ENCODE measurements at places on chromosomes 2 and 18. TPM values are rescaled to one million over a fixed set of nuclear protein-coding genes. Genes with fewer than 3 reads are reported as not detected.

DNA sequence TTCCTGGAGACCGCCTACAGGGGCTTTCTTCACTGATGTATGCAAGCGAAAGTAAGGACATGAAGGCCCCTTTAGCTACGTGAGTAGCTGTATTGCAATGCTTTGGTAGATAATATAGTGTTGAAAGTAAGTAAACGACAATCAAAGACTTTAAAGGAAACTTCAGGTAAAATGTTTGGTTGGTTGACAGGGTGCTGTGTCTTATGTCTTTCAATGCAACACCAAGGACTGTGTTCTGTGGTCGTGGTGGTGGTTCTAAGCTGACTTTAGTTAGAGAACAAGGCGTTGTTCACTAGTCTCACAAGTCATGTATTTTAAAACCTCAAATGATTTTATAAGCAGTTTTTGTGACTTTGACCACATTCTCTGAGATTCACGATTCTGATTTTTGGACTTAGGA lies 58.0 kb upstream of the CABYR start:
- DNase-seq: no peak

- no peak for DNase-seq
Observed at GRCh38 chr18:70448588-70448987, 159.7 kb downstream of the SOCS6 start.

DNA sequence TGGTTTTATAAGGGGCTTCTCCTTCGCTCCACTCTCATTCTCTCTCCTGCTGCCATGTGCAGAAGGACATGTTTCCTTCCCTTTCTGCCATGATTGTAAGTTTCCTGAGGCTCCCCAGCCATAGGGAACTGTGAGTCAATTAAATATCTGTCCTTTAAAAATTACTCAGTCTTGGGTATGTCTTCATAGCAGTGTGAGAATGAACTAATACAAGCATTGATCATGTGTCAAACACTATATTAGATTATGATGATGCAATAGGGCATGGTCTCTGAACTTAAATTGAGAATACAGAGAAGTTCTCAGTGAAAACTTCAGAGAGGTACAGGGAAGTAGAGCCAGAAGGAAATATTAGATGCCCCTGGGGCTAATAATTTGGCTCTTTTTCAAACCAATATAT lies 5.9 kb upstream of the MAP4K3 start:
- no peak for DNase-seq

DNA sequence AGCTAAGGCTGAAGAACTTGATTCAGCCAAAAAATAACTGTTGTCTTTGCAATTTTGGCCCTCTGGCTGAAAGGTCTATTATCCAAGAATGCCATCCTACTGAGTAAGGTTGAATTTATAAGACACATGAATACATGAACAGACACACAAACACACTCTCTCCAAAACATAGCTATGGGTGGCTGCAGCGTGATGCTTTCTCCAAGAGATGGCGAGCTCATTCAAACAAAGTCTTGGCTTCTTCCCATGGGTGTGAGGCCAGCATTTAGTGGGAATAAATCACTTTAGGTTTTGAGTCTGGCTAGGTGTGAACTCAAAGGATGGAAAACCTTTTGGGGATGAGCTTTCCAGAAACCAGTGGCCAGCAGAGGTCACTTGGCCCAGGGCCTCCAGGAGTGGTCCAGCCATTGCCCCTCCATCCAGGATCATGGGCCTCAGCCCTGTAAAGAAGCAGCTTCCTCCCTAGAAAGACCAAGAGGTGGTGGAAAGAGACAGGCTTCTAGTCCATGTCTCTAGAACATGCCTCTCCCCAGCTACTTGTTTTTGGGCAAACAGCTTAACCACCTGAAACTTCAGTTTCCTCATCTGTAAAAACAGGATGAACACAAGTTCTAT lies 11.0 kb upstream of the OSR1 start:
- no peak for DNase-seq

DNA sequence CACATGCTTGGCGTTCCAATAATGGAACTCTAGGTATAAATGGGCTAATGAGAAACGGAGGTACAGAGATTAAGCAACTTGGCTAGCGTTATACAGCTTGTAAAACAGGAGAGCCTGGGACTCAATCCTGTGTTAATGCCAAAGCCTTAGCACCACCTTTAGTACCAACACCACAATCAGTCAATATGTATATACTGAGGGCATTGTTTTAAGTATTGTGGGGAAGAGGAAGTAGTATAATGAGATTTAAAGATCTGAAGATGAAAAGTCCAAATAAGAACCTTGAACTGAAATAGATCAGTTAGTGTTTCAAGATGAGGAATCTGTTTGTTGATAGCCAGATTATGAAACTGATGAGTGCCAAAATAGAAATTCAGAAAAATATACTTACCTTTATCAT lies 8.1 kb downstream of the MARS2 start:
- no peak for DNase-seq

DNA sequence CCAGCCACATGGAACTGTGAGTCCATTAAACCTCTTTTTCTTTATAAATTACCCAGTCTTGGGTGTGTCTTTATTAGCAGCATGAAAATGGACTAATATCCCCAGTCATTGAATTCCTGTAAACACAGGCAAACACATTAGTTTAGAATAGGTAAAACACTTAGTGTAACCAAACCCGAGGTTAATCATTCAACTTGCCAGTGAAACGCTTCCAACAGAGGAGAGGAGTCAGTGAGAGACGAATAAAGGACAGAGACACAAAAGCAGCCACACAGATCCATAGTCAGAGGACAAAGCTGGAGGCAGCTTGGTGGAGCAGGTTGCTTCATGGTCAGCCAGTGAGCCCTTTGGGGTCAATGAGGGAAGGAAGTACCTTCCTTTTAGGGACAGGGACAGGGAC lies 348.1 kb downstream of the TGIF1 start:
- DNase-seq: no peak

GRCh38 chr2:169139993-169140767 lies 70.8 kb downstream of the DHRS9 start:
- DNase-seq: no peak

- DNase-seq: no peak
Observed at GRCh38 chr18:46399303-46399702, 257.7 kb downstream of the LOXHD1 start.

DNA sequence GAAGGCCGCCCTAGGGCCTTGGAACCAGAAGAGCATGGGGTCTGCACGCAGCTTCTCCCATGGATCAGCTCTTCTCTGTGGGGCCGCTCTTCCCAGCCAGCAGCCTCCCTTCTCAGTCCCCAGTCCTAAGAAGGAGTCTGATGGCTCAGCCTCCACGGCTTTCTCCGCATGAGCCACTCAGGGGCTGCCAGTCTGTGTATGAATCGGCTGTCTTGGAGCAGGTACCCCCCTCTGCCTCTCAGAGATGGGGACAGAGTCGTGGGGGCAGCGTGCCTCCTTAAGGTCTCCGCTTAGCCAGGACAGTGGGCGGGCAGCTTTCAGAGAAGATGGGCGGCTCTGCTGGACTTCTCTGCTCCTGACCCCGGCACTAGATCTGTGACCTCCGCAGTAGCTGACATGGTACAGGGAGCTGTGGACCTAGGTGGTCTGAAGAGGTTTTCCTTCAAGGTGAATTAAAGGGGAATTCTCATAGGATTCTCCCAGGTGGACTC lies 21.6 kb downstream of the INPP5D start:
- DNase-seq: peak; percentile 20

GRCh38 chr2:10004836-10005235 lies 38.5 kb upstream of the KLF11 start:
- DNase-seq: no peak

DNA sequence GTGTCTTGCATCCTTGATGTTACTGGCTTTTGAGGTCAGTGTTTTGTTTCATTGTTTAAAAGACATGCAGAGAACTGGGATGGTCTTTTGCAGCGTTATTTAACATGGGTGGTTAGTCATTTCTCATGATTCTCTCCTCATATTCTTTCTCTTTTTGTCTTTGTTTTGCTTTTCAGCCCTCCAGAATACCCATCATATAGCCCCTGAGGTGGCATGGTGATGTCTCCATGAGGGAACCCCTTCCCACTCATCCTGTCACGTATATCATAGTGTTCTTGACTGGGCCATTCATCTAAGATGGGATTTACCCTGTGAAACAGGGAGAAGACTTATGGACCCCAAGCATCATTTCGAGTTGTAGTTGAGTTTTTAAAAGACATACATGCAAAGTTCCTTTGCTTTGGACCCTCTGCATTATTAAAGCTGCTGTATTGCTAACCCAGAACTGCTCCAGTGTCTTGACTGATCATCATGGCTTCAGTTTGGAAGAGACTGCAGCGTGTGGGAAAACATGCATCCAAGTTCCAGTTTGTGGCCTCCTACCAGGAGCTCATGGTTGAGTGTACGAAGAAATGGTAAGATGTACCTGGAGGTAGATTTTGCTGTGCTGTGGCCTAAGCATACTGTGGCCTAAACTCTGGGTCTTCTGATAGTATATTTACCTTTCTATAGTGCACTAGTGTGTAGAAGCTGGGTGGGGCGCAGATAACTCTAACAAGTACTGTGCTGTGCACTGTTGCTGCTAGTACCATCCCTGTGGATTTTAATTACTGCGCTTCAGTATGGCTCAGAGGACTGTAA lies 1.4 kb downstream of the EHBP1 start:
- no peak for DNase-seq

GRCh38 chr2:204268458-204268857 lies 276.8 kb upstream of the PARD3B start:
- no peak for DNase-seq

GRCh38 chr18:44819944-44820510 lies 139.3 kb downstream of the SETBP1 start:
- DNase-seq: no peak

DNA sequence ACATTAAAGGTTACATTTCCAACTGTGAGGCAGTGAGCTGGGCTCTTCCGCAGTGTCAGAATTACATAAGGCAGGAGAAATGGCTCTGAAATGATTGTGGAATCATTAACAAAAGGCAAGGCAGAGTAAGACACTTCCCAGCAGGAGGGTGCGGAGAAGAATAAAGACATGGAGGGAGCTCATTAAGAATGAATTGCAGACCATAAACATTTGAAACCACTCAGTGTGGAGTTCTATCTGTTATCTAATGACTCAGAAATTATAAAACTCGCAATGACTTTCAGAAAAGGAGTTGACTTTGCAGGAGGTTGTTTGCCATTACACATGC lies 77.0 kb downstream of the SMIM21 start:
- DNase-seq: no peak

GRCh38 chr2:6309415-6310255 lies 556.1 kb downstream of the CMPK2 start:
- DNase-seq: no peak

DNA sequence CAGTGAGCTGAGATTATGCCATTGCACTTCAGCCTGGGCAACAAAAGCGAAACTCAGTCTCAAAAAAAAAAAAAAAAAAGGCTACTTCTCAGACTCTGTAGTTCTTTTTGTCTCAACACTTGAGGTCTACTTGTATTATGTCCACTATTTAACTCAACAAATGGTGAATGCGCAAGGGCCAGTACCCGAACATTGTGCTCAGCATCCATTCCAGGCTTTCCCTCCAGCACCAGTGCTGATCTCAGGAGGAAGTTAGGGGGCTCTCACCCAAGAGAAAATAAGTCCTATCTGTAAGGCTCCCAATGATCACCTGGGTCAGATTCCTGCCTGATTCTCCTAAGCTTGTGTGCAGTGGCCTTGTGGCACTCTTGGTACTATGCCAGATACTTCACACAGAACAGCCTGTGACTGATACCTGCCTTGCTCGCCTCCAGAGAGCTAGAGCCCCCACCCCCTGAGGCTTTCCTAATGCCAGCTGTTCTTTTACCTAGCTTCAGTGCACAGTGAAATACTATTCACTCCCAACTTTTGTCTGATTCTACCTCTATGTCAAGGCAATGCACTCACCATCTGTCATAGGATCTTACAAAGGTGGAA lies 74.9 kb downstream of the INO80D start:
- no peak for DNase-seq

GRCh38 chr2:15941481-15941850 lies 1.1 kb downstream of the MYCN start:
- no peak for DNase-seq

GRCh38 chr2:59926731-59927130 lies 626.7 kb downstream of the BCL11A start:
- DNase-seq: no peak

DNA sequence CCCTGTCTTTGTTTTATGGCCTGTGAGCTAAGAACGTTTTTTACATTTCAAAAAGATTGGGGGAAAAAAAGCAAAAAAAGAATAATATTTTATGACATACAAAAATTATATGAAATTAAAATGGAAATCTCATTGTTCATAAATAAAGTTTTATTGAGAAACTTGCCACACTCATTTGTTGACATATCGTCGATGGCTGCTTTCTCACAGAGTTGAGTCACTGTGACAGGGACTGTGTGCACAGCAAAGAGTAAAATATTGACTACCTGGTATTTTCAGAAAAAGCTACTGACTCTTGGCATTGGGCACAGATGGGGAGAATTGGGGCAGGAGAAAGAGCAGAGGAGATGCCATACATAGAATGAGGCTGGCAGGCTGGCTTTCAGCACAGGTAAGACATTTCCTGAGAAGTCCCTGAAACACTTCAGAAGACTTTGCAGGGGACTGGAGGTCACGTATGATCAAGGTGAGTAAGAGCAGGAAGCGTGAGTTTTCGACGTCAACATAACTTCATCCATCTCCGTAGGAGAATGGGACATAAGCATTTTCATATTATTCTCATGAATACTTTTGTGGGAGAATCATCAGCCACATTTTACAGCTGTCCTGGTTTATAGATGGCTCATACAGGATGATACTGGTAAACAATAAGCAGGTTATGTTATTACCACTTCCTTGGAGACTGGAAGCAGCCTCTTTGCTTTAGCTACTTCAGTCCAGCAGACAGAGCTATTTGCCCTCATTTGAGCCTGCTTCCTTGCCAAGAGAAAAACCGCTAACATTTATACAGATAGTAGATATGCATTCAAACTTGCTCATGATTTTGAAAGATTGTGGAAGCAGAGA lies 32.5 kb upstream of the PUM2 start:
- DNase-seq: no peak

DUSP19 gene
- 1.9 TPM for total RNA-seq

GBX2 gene
- total RNA-seq: not detected

MYO7B gene
- total RNA-seq: 0.32 TPM

SLC4A1AP gene
- total RNA-seq: 27.1 TPM

SIX2 gene
- 3.5 TPM for total RNA-seq

GREB1L gene
- 6.6 TPM for total RNA-seq

GRB14 gene
- total RNA-seq: 2.5 TPM

STPG4 gene
- 0.32 TPM for total RNA-seq

LOXL3 gene
- total RNA-seq: 3.7 TPM

VIT gene
- total RNA-seq: 136 TPM
